Right renal pelvis (tissue), 4 donors: ENCODE measurements at places on chromosomes 1 and 21.

GRCh38 chr1:153888533-153888932 is 34.2 kb downstream of the GATAD2B start:
- DNase-seq, result no peak

- no peak for DNase-seq
Measured at GRCh38 chr1:245939756-245940345, 567.2 kb downstream of the SMYD3 start.

GRCh38 chr1:198754670-198755069 is 115.8 kb downstream of the PTPRC start:
- DNase-seq, result no peak

DNA sequence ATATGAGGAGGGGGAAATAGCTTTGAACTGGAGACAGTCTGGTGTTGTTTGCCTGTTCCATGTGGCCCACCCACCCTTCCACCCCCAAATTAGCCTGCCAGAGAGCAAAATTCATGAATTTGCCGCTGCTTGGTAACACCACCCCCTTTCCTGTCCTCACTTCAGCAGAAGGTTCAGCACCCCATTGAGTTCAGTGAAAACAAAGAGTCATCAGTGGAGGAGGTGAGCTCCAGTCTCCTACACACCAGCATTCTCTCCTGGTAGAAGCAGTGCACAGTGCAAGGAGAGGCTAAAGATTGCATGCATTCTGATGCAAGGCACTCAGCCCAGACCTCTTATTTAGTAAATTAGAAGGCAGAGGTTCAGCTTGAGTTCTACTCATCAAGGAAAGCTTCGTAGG is 99.7 kb upstream of the DYNLT5 start:
- DNase-seq, result no peak

DNA sequence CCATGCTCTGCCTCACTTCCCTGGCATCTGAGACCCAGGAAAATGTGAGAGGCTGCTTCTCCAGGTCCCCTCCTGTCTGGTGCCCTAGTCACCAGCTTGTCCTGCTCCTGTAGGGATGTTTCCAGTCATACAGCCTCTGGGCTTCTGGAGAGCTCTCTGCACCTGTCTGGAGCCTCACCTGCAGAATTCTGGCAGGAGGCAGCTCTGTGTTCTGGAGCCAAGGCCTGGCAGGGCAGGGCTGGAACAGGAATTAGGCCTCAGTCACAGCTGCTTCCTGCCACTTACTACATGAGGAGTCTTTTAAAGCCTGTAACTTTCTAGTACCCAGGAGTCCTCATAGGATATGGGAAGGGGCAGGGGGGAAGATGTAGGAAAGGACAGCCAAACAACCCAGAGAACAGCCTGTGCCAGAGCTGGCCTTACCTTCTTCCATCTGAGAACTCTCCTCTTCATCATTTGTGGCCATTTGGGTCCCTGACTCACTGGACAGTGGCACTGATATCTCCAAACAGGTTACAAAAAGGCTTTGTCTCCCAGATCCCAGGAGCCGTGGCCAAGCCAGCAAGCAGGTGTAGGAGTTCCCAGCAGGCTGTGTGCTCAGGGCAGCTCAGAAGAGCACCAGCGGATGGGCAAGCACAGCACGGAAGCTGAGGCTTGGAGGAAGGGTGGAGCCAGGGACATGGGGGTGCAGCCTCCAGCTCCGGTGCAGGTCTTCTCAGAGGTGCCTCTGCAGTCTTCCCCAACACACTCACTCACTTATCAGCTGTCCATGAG is 31.4 kb upstream of the ARTN start:
- no peak for DNase-seq

DNA sequence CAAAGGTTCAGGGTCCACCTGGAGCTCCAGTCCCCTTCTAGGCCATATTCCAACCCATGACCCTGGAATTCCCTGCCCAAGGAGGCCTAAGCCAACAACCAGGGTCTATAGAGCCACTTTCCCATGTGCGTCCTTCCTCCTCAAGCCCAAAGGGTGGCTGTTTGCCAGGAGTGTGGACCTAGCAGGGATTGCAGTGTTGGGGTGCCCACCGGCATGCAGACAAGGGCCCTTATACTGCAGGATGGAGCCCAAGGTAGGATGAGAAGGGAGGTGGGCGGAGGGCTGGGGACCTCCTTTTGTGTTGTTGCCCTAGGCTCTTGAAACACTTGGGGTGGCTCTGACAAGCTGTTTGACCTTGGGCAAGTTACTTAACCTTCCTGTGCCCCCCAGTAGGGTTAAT is 19.7 kb upstream of the ADGRB2 start:
- DNase-seq, result no peak

DNA sequence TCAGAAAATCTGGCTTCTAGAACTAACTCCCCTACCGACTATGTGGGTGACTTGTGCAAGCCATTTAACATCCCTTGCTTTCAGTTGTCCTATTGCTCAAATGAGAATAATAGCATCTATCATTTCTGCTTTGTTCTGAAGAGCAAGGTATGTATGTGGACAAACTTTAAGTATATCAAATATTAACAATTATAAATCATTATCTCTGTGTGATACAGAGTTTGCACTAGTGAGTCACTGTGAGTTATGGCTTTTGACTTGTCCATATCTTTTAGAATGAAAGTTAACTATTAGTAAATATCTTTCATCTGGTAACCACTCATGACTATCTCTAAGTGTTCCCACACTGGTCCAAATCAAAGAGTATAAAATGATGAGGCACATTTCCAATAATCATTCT is 812.9 kb upstream of the ADGRL2 start:
- no peak for DNase-seq

GRCh38 chr1:197915862-197916499 is 1.2 kb upstream of the LHX9 start:
- DNase-seq, result no peak

GRCh38 chr1:172343240-172344160 is 77.0 kb upstream of the C1orf105 start:
- DNase-seq, result no peak

DNA sequence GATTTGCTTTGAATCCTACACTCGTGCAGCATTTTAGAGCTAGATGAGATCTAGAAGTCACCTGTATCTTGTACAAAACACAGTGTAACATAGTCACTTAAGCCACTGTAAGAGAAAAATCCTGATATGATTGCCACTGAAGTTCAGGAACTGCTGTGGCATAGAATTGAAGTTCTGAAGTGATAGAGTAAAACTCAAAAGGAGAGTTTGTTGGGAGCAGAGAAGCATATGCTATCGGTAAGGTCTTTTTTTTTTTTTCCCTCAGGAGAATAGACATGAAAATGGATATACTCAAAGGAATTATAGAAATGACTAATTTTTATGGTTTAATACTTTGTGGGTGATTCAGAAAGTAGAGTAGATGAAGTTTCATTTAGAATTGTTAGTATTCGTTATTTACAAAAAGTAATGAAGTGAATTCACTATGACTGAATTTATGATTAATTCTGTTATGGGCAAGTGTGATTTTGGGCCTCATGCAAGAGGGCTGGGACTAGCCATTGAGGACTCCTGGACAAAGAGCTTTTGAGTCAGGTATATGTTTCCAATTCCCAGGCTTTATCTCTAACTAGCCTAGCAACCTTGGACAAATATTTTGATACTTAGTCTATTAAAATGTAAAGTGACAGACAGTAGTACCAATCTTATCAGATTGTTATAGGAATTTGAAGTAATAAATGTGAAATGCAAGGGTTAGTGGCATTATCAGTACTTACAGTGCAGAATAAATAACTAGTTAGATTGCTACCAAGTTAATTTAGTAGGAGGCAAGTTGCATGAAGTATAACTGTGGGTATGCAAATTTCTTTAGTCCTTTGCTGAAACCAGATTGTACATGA is 3.1 kb downstream of the KCTD3 start:
- DNase-seq, result no peak
